T-cell (primary cell): ENCODE measurements at places on chromosomes 6 and 20. TPM values are rescaled to one million over a fixed set of nuclear protein-coding genes. Genes with fewer than 3 reads are reported as not detected.

- DNase-seq = no peak
Measured at GRCh38 chr6:136114661-136115060, 135.4 kb downstream of the MTFR2 start.

Gene LTB
- total RNA-seq = 398 TPM

Gene TMEM170B
- total RNA-seq = 2.4 TPM

Gene IFNGR1
- 28.2 TPM for total RNA-seq

- no peak for DNase-seq
Measured at GRCh38 chr6:41347378-41348050, 12.1 kb downstream of the NCR2 start.

Gene CYP24A1
- 0.54 TPM for total RNA-seq

Gene E2F3
- 28.2 TPM for total RNA-seq

DNA sequence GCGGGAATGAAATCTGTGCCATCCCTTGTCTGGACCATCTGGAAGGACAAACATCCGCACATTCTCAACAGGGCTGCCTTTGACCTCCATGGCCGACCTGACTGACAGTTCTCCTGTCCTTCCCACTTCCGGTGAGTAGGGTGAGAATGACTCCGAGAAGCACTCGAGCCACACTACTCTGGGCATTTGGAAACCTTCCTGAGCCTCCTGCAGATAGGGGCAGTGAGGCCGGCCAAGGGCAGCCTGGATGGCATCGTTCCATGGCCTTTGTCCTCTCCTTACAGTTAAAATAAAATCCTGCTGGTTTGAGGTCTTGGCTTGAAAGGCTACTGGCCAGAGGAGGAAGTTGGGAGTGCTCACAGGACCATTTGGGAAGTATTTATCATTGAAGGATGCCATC lies 70.9 kb upstream of the QKI start:
- DNase-seq = no peak

DNA sequence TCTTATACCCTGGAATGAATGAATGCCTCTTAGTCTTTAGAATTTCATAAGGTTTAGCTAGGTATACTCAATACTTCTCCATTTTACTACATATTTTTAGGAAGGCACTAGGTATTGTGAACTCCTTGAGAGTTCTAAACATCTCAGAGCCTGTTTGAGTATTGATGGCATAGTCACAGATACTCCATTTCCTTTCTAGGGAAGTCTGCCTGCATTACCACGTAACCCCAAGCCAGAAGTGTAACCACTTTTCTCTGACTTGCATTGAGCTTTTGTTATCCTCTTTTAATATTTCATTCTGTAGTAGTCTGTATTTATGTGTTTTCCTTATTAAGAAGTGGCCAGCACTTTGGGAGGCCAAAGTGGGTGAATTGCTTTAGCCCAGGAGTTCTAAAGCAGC lies 12.2 kb downstream of the TOP1 start:
- DNase-seq = no peak

Gene HLA-A
- total RNA-seq = 2,172 TPM

GRCh38 chr6:15413466-15414234 lies 167.8 kb downstream of the JARID2 start:
- no peak for DNase-seq

GRCh38 chr6:126199466-126199865 lies 140.4 kb upstream of the CENPW start:
- no peak for DNase-seq

- DNase-seq = no peak
Measured at GRCh38 chr6:110895907-110896608, 21.5 kb downstream of the AMD1 start.

- DNase-seq = no peak
Measured at GRCh38 chr6:22664968-22665367, 95.6 kb downstream of the HDGFL1 start.

Gene BMP5
- total RNA-seq = not detected

DNA sequence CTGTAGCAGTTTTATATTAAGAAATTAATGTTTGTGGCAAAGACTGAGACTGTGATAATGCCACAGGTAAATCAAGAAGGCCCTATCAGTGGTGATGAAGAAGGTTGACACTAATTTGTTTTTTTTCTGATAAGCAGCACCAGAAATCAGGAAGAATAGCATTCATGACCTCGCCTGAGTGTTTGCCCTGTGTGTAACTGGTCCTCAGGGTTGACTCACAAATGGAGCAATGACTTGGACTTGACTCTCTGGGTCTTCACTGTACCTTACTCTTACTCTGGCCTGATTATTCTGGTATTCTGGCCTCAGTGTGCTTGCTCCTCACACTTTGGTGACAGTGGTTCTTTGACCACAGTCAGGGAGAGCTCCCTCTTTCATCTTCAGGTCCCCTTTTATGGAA lies 243.9 kb downstream of the HAO1 start:
- DNase-seq = no peak

- DNase-seq = no peak
Measured at GRCh38 chr6:57162028-57162427, 10.1 kb upstream of the BAG2 start.

GRCh38 chr20:47361057-47361915 lies 4.8 kb upstream of the ZMYND8 start:
- DNase-seq = no peak

Gene SLC4A11
- 0.43 TPM for total RNA-seq

DNA sequence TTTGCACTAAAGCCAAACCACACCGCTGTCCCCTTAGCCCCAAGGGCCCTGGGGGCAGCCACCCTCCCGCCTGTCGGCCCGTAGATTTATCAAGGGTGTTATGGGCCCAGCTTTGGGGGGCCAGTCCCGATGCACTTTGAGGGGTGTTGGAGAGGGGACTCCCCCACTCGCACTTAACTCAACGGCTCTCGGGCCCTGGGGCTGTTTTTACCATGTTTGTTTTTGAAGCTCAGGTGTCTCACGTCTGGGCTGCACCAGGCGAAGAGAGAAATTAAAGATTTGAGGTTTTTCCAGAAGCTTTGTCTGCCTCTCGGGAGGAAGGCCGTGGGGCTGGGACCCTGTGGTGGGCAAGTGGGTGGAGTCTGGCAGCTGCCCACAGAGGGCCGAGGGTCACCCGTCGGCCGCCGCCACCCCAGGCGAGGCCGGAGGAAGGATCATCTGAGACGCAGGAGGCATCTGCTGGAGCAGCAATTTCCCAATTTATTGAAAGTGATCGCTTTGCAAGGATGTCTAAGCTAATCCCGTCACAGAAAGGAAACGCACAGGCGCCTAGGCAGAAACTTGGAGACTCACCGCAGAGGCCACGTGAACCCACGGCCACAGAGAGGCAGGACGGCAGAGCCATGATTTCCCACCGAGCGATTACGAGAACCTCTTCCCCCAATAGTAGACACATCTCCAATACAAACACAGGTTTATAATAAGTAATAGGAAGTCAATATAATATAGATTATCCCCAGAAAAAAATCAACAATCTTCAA lies 3.8 kb downstream of the SLC2A4RG start:
- DNase-seq = no peak

DNA sequence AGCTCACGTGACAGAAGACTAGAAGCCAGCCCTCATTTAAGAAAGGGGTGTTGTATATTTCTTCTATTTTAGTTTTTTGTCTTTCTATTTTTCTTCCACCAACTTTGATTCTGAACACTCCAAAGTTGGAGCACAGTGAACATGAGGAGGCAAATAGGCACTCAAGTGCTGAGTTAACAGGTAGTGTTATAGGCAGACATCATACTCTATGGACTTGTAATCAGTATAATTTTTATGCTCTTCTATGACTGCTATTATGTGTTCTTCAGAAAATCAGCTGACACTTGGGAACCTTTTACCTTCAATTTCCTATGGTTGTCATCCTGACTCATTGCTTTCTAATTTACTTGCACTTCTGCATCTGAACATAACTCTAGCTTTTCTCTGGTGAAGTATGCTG lies 396.3 kb upstream of the EYS start:
- DNase-seq = no peak

GRCh38 chr6:1616701-1617463 lies 7.2 kb downstream of the FOXC1 start:
- no peak for DNase-seq

GRCh38 chr20:37500311-37500710 lies 20.7 kb upstream of the NNAT start:
- DNase-seq = no peak

GRCh38 chr6:104256646-104257045 lies 603.1 kb downstream of the HACE1 start:
- no peak for DNase-seq

Gene ALDH5A1
- total RNA-seq = 11.7 TPM

Gene SNPH
- 12.9 TPM for total RNA-seq

- DNase-seq = no peak
Measured at GRCh38 chr20:22977047-22977785, 57.9 kb upstream of the SSTR4 start.

GRCh38 chr6:139713424-139713823 lies 339.0 kb upstream of the CITED2 start:
- DNase-seq = no peak

GRCh38 chr20:3998998-3999397 lies 16.4 kb downstream of the RNF24 start:
- DNase-seq = no peak

DNA sequence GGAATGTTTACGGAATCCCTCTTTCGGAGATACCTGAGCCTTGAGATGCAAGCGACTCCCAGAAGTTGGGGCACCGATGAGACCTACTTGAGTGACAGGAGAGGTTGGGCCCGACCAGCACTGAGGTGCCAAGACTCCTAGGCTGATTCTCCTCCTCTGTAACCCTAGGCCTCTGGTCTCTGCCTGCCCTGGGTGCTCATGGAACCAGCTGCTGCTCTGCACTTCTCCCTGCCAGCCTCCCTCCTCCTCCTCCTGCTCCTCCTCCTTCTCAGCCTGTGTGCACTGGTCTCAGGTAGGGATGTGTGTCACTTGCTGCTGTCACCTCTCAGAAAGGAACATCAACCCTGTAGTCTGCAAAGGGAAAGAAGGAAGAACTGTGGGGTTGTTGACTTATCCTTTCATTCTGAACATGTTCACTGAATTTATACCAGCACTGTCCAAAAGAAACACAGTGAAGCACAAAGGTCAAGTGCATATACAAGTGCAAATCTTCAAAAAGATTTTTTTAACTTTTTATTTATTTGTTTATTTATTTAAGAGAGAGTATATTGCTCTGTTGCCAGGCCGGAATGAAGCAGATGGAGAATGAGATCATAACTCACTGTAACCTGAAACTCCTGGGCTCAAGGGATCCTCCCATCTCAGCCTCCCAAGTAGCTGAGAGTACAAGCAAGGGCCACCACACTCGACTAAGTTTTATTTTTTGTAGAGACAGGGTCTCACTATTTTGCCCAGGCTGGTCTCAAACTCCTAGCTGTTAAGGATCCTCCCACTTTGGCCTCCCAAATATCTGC lies 913 bp downstream of the BTN2A2 start:
- peak; percentile 12 for DNase-seq

GRCh38 chr6:160222491-160222890 lies 36.1 kb downstream of the SLC22A2 start:
- DNase-seq = no peak

DNA sequence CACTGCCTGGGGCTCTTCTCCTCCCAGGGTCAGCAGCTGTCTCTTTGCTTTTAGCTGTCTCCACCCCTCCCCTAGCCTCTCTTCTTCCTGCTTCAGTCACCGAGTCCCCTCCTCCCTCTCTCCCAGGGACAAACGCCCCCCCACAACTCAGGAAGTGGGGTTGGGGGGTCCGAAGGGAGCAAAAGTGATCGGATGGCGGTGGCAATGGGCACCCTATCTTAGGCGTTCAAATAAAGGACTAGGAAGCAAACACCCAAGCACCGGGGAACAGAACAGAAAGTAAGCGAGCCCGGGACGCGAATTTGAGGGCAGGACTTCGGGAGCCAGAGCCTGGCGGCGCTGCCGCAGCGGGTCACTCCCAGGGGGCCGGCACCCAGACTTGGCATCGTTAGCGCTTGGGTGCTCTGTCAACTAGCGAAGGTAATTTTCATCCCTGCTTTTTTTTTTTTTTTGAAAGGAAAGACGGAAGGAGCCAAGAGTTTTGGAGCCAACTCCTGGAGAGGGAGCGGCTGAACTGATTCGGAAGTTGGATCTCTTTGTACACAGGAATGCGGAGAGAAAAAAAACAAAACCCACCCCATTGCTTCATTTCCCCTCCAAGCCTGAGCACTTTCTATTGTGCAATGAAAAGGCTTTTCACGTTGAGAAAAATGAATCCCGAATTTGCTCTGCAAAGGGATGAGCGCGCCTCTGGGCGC lies 815 bp upstream of the ITPR3 start:
- no peak for DNase-seq

Gene PLN
- total RNA-seq = not detected
